Stimulated activated CD4-positive, alpha-beta T cell treated with anti-CD3 and anti-CD28 coated beads, Interleukin-15, amount 100 ng/mL, for 1 hour (primary cell): ENCODE measurements at places on chromosomes 16 and 17.

- DNase-seq = no peak
Observed at GRCh38 chr17:9557161-9557755, 18.4 kb downstream of the STX8 start.

DNA sequence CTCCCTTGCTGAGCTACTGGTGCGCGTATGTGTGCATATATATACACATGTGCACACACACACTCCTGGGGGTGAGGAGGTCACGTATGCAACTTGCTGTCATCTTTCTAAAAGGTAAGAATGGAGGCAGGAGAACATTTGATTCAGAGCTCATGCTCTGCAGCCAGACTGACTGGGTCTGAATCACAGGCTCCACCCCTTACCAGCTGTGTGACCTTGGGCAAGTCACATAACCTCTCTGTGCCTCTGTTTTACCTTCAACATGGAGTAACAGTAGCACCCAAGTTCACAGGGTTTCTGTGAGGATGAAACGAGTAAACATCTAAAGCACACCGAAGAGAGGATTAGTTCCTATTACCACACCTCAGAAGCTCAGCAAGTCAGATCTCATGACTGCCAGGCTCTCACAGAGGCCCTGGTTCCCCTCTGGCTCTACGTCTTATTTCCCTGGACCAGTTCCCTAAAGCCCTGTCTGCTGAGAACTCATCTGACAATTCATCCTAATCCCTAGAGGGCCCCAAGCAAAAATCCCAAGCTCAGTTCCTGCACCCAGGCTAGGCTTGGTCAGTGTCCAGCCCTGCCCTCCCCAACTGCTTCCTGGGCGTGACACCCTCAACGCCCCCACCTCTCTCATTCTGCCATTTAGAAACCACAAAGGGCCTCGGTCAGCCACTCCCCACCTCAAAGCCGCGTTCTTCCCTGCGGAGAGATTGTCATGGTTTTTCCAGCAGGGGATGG, 28.7 kb downstream of the ABR start:
- no peak for DNase-seq

GRCh38 chr16:70695331-70696070, 9.6 kb upstream of the MTSS2 start:
- no peak for DNase-seq

GRCh38 chr17:77178563-77178962, 37.8 kb downstream of the SEC14L1 start:
- DNase-seq = no peak

DNA sequence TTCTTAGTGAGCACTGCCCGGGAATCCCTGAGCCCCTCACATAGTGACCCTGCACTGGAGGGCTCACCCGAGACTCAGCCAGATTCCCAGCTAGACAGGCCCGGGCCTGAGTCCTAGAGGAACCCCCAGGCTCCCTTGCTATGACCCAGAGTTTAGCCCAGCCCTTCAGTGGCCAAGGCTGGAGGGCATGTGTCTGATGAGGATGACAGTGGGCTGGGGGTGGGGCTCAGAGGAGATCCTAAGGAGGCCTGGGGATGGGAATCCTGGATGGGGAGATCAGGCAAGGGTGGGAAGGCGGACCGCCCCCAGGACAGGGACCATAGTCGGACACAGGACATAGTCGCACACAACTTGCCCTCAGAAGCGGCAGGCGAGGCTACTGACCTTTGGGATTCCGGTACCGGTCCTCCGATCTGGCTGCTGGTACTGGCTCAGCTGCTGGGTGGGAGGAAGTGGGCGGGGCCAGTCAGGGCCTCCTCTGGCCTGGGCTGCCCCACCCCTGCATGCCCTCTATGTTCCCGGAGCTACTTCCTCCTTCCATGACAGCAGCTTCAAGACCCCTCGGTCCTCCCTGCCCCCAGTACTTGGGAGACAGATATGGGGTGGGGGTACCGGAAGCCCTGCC, 1.1 kb downstream of the CD79B start:
- peak; percentile 33 for DNase-seq

DNA sequence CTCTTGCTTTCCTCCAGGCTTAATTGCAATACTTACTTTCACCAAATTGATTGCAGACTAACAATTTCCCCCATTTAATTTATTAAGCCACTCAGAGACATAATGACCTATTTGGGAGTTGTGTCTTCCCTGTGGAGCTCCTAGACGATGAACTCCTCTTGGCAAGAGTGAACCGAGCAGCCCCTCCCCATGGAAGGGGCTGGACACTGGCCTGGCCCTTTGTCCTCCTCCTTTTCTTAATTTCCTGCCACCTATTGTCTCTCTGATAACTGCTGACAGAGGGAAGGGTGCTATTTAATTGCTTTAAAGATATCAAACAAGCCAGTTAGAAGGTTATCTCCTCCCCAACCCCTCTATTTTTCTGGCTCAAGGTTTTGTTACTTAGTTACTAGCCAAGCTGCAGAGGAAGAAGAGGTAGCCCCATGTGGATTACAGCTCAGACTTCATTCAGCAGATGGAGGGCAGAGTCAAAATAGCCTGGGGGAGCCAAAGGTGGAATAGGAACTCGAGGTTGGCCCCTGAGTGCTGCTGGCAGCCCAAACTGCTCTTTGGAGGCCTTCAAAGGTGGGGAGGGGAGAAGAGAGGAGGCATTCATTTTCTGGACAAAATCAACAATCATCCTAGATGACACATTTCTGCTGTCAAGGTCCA, 3.7 kb upstream of the SSTR2 start:
- no peak for DNase-seq

GRCh38 chr16:84495506-84495905, 9.0 kb downstream of the MEAK7 start:
- DNase-seq = no peak

GRCh38 chr17:18332909-18333489, 17.9 kb downstream of the SMCR8 start:
- no peak for DNase-seq

GRCh38 chr17:34485999-34486398, 93.4 kb upstream of the TMEM132E start:
- no peak for DNase-seq

DNA sequence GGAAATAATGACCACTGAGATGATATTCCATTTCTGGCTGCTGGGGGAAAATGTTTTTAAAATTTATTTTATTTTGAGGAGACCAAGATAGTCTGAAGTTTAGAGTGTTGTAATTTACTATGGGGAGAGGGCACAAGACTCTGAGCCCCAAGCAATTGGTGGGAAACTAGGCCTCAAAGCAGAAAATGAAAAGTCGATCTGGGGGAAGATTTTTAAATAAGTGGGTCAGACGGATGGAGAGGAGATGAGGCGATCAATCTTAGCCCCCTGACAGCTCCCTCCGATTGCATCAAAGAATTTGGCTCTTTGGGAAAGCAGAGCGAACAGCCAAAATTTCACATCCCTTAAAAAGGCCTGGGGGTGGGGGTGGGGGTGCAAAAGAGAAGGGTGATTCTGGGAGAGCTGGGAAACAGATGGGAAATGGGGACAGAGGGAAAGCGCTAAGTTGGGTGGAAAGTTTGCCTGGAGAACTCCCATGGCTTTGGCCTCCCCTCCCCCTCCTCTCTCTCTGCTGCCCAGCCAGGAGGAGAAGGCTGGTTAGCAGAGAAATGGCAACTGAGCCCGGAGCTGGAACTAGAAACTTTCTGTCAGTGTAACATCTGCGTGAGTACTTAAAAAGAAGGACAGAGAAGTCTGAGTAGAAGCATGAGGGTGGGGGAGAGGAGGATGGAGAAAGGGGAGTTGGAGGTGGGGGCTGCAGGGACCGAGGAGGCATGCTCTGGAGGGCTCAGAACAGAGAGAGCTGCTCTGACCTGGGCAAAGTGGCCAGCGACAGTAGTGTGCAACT, 1.4 kb upstream of the HOXB2 start:
- DNase-seq = no peak

GRCh38 chr17:17027442-17028058, 14.7 kb upstream of the MPRIP start:
- no peak for DNase-seq

DNA sequence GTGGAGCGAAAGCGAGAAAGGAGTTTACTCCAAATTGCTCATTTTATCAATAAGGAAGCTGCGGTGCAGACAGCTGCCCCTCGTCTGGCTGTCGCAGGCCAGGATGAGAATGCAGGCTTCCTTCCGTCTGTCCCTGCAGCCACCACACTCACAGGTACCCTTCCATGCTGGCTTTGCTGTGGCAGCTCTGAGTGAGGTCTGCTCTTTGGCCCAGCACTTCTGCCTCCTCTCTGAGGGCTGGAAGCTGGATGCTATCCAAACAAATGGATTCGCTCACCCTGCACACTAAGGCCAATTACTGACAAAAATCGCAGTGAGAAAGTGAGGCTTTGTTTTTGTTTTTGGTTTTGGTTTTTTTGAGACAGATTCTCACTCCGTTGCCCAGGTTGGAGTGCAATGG, 7.0 kb downstream of the ARMC7 start:
- no peak for DNase-seq

DNA sequence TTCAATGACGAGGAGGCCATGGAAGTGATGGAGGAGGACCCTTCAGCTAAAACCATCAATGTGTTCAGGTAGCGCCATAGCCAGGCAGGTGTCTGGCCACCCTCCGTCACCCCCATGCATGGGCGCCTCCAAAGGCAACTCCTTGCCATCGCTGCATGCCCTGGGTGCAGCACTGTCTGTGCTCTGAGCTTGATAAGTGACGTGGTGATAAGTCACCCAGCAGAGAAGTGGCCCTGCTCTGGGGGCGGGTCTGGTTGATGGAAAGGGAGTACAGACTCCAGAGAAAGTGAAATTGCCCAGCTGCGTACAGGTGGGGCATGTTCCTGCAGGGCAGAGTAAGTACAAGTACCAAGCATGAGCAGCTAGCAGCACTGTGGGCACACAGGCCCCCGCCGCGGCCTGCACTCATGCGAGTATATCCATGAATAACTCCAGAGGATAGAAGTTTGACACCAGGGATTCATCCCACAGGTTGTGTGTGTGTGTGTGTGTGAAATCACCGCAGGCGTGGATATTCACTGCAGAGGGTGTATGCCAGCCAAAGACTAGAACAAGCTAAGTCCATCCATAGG, 13.1 kb downstream of the DNAI2 start:
- no peak for DNase-seq

GRCh38 chr17:73694491-73694890, 50.2 kb upstream of the SDK2 start:
- no peak for DNase-seq

DNA sequence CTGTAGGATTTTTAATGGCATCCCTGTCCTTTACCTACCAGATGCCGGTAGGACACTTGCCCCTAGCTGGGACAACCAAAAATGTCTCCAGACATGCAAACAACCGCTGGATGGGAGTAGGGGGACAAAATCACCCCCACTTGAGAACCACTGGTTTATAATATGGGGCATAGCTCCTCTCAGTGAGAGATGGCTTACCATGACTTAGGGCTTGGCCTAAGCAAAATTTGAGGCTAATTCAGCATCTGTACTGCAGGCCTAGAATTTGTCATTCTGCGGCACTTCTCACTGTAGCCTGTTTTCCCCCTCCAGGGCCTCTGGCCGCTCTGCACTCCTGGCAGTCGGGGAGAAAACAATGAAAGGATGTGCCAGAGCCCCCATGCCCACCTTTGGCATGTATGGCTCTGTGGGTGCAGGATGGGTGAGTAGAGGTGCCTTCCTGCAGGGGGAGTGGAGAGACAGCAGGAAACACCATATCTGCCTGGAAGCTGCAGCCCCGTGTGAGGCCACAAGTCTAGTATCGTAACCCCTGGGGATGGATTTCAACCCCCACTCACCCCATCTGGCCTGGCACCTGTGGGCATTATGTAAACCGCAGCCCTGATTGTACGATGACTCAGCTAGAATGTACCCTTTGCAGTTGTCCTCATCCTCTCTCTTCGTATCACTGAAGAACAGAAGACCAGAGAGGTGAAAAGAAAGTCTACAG, 268.1 kb downstream of the SOX9 start:
- DNase-seq = no peak

GRCh38 chr17:17726458-17727060, 45.3 kb downstream of the RAI1 start:
- no peak for DNase-seq

- DNase-seq = no peak
Observed at GRCh38 chr16:51093726-51094280, 57.3 kb downstream of the SALL1 start.

DNA sequence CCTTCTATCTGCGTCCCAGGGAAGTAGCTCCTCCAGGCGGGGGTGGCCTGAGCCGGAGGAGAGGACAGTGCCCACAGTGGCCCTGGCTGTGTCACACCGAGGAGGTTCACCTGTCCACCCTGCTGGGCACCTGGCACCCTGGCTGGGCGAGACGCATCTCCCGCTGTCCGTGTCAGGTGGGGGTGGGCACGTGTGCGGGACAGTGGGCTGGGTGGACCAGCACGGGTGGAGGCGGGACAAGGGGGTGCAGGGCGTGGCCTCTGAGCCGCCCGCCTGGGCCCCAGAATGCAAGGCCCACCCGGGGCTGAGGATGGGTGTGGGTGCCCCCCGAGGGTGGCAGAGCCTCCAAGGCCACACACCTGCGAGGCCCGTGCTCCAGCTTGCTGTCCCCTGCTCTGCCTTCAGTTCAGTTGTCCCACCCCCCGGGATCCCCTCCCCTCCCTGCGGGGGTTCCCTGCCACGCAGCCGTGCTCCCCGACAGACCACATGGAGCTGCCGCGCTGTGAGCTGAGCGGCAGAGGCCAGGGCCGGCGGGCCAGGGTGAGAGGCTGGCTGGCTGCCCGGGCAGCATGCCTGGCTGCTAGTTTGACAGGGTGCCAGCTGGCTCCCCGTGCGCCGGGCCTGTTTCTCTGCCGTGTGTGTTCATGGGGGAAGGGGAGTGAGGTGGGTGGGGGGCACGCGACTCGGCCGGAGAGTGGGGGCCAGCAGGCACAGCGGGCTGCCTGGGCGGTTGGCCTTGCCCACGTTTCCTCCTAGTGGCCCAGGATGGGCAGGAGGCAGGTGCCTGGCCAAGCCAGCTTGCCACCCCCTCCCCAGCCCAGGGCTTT, 33.9 kb downstream of the BAHCC1 start:
- DNase-seq = no peak

GRCh38 chr17:81189670-81190530, 23.9 kb upstream of the AATK start:
- DNase-seq = no peak

DNA sequence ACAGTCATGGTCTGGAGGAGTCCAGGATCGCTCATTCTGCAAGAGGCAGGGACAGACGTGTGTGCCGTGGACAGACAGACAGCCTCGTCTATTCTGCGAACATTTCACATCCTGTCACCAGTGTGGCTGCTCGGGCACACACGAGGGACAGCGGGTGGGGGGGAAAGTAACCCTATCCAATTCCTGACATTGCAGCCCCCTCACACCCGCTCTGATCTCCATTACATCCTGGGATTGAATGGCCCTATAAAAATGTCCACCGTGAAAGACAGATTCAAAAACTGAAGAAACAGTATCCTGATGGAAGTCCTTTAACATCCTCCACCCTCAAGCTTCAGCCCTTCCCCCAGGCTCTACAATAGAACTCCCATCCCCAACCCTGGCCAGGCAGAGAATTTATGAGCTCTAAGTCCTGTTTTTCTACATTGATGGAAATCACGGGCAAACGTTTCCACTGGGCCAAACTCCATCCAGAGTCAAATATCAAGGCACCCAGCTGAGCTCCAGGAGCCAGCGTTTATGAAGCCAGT, 39.4 kb downstream of the HS3ST3A1 start:
- DNase-seq = no peak

- DNase-seq = no peak
Observed at GRCh38 chr16:7703672-7704071, 371.0 kb downstream of the RBFOX1 start.
